ENCODE measurements at places on chromosomes 3 and 15.
A peak's percentile ranks its signal among the peaks of the same experiment; 100 is the strongest.

DNA sequence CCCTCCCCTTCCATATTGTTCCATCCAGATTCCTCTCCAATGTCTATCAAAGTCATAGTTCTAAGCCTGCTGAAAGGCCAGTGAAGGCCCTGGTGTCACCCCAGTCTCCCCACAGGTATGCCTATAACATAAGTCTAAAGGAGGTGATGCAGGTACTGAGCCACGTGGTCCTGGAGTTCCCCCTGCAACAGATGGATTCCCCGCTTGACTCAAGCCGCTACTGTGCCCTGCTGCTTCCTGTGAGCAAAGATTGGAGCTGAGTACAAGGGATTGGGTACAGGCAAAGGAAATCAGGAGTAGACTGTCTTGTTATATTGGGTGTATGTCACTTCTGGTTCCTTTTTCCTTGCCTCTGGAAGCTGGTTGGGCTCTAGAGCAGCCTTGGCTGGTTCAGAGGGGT, 8.2 kb downstream of the EIF2B5 start:
- DNase-seq: no peak

- DNase-seq: no peak
Measured at GRCh38 chr3:152071924-152072323, 196.8 kb upstream of the MBNL1 start.

DNA sequence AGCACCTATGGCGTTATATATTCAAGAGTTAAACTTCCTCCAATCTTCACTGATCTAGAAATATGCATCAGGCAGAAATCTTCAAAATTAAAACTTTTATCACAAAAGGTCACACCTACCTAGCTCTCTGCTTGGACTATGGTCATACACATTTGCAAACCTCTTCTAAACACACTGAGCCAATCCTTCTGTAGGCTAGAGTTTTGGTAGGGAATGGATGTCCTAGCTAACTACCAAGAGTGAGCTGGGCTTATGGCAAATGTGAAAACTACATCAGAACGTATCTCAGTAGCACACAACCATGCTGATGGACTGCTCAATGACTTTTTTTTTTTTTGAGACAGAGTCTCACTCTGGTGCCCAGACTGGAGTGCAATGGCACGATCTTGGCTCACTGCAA, 29.6 kb downstream of the SETD2 start:
- no peak for DNase-seq

DNA sequence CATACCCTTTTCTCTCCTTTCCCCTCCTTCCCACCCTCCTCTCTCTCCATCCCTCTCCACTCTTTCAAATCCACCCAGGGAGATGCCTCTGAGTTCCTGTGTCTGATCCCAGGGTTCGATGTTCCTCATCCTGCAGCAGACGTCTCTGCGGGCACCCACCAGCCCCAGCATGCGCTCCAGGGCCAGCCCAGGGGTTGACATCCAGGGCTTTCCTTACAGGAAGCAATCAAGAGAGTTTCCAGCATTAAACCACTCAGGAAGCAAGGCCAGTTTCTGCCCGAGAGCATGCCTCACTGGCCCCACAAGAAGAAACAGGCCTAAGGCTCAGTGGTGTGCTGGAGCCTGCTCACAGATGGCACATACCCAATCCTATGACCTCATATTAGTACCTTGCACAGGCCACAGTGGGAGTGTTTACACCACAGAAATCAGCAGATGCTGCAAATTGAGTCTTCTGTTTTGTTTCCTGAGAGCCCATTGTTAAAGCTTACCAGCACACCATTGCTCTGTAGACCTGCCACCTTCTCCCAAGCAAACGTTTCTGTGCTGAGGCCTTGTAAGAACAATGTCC, 13.2 kb downstream of the SLC6A1 start:
- DNase-seq: no peak

GRCh38 chr3:29705906-29706844, 425.3 kb downstream of the RBMS3 start:
- no peak for DNase-seq

GRCh38 chr15:78316283-78317083, 17.1 kb upstream of the SKIC8 start:
- no peak for DNase-seq

- DNase-seq: no peak
Measured at GRCh38 chr15:95795386-95795785, 535.1 kb upstream of the NR2F2 start.

DNA sequence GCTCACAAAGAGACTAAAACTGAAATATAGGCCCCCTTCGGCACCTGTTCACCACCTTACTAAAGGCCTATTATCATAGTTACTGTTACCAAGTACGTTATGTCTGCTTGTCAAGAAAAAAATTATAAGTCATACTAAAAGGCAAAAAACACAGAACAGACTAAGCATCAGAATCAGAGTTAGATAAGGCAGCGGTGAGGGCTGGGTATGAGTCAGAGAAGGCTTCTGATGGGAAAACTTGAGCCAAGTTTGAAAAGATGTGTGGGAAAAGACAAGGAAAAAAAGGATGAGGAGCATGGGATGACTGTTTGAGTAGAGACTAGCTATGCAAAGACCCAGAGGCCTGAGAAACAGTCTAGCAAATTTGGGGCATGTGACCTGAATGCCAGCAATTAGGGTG, 387.2 kb upstream of the SGO1 start:
- no peak for DNase-seq

- peak; percentile 26 for DNase-seq
Measured at GRCh38 chr15:43249699-43250203, 17.0 kb downstream of the TGM5 start.

- DNase-seq: no peak
Measured at GRCh38 chr3:125128861-125129501, 73.2 kb upstream of the HEG1 start.

GRCh38 chr3:18382760-18383369, 42.3 kb downstream of the SATB1 start:
- DNase-seq: peak; percentile 22

DNA sequence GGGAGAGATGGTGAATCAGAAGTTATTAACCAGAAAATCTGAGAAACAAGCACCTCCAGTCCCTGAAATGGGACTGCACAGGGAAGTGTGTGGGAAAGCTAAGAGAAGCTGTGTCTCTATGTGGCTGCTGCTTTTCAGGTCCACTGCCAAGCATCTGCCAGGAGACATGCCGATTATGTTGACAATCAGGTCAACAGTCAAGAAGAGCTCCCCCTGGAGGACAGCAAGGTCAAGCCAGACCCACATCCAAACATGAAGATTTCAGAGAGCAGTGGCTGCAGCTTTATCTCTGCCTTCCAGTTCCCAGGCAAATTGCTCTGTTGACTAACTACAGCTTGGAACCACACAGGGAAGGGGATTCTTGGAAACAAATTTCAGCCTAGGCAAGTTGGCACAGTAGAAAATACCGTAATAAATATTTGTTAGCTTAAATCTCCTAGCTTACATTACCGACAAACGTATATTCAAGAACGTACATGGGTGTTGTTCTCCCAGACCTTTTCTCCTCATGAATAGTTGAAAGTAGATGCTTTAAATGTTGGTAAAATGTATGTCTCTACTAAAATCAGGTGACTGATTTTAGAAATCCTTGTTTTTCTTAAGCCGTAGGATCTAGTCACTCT, 394.5 kb upstream of the RARB start:
- DNase-seq: peak; percentile 15

GRCh38 chr3:194348354-194348753, 2.8 kb downstream of the CPN2 start:
- DNase-seq: no peak

- no peak for DNase-seq
Measured at GRCh38 chr3:127844326-127844942, 22.1 kb upstream of the MGLL start.

DNA sequence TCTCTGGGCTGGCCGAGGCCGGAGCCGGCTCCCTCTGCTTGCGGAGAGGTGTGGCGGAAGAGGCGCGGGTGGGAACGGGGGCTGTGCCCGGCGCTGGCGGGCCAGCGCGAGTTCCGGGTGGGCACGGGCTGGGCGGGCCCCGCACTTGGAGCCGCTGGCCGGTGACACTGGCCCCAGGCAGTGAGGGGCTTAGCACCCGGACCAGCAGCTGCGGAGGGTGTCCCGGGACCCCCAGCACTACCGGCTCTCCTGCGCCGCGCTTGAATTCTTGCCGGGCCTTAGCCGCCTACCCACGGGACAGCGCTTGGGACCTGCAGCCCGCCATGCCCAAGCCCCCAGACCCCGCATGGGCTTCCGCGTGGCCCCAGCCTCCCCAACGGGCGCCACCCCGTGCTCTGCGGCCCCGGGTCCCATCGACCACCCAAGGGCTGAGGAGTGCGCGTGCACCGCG, 736.3 kb upstream of the ARRDC4 start:
- no peak for DNase-seq

DNA sequence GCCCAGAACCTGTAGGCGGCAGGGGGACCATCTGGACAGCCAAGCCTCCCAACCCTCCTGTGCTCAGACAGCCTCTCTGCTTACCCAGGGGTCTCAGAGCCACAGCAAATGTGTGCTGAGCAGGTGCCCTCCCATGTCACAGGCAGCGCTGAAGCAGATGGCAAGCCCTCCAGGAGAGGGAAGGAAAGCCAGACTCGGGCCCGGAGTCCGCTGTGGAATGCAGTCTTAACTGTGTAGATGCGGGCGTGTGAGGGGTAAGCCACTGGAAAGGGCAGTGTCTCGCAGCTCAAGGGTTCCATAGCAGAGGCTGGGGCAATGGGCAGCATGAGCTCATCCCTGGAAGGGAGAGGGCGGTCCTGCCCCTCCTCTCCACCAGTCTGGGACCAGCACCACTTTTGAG, 45.6 kb downstream of the UMPS start:
- no peak for DNase-seq

DNA sequence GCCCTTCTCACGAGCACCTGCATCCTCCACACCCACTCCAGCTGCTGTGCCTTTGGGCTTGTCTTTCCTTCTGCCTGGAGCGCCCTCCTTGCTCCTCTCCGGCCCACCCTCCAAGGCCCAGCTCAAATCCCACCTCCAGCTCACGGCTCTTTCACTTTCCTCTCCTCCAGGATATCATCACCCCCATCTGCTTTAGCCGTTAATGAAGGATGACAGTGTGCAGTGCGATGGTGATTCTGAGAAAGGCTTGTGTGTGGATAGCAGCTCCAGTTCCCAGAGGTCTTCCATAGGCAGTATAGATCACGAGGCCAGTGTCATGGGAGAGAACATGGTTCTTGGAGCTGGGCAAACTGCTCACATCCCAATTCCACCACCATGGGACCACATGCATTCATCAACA, 237.4 kb downstream of the TLE3 start:
- no peak for DNase-seq

- no peak for DNase-seq
Measured at GRCh38 chr15:66886686-66887273, 178.6 kb upstream of the SMAD3 start.

DNA sequence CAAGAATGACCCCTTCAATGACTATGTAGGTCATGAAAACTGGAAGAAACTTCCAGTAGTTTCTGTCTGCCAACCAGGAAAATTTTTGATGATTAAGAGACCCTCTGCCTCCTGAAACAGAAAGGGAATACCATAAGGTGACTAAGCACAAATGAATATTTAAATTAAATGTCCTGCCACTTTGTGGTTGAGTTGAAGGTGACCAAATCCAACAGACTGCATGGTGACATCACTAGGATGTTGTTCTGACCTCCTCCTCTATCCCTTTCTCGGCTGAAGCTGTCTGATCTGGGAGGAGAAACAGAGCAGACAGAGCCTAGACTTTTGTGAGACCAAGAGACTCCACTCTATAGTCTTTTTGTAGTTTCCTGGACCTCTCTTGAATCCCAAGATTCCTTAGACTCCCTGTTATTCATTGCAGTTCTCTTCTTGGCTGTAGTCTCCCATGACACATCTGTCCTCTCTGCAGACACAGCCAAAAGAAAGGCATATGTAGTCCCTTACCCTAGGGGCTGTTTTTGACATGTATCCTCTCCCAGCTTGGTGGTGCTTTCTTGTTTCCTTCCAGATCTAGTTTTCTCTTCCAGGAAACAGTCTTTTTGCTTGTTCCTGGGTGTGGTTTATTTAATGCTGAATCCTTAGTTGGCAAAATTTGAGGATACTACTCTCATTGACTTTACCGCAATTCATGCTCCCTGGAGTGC, 55.2 kb upstream of the UBE3A start:
- DNase-seq: no peak

- DNase-seq: no peak
Measured at GRCh38 chr3:166864473-166865467, 515.3 kb downstream of the ZBBX start.

- DNase-seq: no peak
Measured at GRCh38 chr15:77851691-77852090, 219.0 kb upstream of the LINGO1 start.

All from stimulated activated CD4-positive, alpha-beta T cell treated with anti-CD3 and anti-CD28 coated beads, Interleukin-15, amount 100 ng/mL, for 24 hours (primary cell).